ENCODE measurements at places on chromosomes 2 and 18. TPM values are rescaled to one million over a fixed set of nuclear protein-coding genes. Genes with fewer than 3 reads are reported as not detected.
A peak's percentile ranks its signal among the peaks of the same experiment; 100 is the strongest.

SKOR2 gene
- not detected for total RNA-seq

LYPD6B gene
- not detected for total RNA-seq

SH3RF3 gene
- total RNA-seq, result 8.9 TPM

GRCh38 chr2:36380624-36381481 lies 25.3 kb downstream of the CRIM1 start:
- DNase-seq, result no peak

- no peak for DNase-seq
Measured at GRCh38 chr2:219857751-219858150, 230.3 kb downstream of the SLC4A3 start.

DNA sequence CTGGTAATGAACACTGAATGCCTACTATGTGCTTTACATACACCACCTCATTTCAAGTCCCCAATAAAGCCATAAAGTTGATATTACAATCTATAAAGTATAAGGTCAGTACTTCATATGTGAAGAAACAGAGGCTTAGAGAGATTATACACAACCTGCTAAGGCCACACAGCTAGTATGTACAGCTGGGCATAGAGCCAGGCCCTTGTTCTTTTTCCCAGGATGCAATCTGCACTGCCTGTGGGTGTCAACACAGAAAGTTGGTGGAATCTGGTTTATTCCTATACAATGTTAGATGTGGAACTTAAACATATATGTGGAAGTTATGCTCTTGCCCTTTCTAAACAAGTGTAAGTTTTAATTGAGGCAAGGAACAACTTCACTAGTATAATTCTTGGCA lies 32.8 kb downstream of the INSIG2 start:
- DNase-seq, result peak; percentile 42

GRCh38 chr2:234674781-234675201 lies 177.9 kb upstream of the ARL4C start:
- peak; percentile 43 for DNase-seq

DNA sequence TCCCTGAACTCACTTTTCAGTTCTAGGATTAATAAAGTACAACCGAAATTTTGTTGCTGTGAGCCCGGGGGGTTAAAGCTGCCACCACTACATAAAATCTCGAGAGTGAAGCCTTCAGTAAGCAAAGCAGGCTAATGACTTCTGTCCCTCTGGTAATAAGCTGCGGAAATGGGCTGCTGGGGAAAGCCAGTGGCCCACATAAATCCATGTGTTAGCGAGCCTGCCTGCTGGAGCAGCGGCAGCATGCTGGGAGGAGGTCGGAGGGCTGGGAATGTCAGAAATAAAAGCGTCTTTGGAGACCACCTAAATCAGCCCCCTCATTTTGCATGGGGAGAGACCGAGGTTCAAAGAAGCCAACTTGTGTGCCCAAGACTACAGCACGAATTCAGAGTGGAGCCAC lies 371.7 kb downstream of the TNS1 start:
- DNase-seq, result no peak

GRCh38 chr18:22300665-22301636 lies 116.8 kb downstream of the CTAGE1 start:
- no peak for DNase-seq
